ENCODE measurements at places on chromosomes 1 and 21.

DNA sequence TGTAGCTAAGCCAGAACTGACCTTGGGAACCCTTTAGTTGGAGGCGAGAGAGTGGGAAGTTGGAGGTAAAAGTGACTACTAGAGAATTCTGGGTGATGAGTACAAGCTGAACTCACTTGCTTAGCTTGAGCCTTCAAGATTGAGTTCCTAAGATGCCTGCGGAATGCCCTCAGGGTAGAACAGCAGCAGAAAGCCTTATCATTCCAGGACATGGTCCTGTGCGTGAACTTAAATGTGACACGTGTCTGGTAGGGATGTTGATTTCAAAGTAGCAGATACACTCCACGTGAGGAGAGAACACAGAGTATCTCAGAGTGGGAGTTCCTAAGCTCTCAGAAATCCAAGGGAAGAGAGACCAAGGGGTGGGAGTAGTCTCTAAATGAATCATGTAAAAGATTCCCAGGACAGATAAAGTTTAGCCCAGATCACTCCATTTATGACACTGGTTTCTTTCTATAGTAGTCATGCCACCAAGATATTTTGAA is 60.1 kb downstream of the KCNK1 start:
- DNase-seq, result no peak

DNA sequence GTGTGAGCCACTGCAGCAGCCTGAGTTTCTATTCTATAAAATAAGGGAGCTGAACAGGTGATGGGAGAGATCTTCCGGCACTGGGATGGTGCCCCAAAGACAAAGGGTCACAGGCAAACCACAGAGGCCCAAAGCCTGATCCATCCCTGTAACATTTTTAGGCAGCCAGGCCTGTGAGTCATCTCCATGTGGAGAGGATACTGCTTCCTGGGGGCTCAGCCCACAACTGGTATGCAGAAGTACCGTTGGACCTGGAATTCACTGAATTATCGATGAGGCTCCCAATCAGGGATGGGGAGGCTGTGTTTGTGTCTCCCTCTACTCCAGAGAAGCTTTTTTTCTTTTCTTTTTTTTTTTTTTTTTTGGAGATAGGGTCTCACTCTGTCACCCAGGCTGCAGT is 48.8 kb upstream of the WASF2 start:
- DNase-seq, result no peak

- DNase-seq, result no peak
Observed at GRCh38 chr1:156217871-156218270, 5.1 kb downstream of the PMF1 start.

- no peak for DNase-seq
Observed at GRCh38 chr1:100719490-100719889, at the start of gene VCAM1. VCAM1 (plus strand) TSS chr1:100719742; CDS start chr1:100719861, 119 bp downstream.

GRCh38 chr1:15321601-15322000 is 74.6 kb downstream of the FHAD1 start:
- DNase-seq, result no peak

DNA sequence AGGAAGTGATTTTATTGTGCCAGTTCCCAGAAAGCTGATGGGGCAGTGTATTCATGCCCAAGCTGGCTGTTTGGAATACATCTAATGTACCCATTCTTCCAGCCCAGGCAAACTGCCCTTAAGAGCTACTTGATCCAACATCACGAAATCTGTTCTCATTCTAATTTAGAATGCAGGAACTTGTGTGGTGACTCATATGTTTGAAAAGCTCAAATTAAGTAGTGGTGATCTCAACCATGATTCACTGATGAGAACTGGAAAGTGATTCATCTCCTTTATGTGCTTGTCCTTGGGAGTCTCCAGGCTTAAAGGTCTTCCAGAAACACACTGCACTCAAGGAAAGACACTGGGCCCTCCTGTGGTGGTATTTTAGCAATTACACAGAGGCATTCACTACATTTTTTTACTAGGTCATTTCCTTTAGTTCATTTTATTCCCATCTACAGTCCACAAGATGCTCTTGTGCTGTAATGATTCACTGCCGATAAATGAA is 65.4 kb downstream of the RPE65 start:
- DNase-seq, result no peak

- no peak for DNase-seq
Observed at GRCh38 chr1:178220094-178220493, 126.2 kb downstream of the RASAL2 start.

- DNase-seq, result no peak
Observed at GRCh38 chr1:223657978-223658377, 7.5 kb downstream of the CAPN8 start.

DNA sequence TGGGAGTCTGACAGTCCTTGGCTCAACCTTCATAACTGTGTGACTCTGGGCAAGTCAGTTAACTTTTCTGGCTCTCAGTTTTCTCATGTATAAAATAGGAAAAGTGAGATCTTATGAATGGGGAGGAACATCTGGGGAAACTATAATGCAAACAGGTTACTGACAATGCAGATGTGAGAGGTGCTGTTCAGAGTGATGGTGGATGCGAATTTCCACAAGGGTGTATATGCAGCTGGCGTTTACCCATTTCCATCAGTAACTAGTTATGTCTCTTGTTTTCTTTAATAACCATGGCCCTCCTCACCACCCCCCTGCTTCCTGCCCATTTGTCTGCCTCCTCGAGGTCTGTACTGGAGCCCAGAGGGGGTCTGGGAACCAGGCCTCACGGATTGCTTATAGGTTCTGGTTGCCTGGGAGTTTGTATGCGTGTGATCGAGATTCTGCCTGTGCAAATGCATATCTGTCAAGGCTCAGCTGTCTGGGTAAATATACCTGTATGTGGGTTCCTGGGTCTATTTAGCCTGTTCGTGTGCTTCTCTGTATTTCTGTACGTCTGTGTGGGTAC is 44.4 kb downstream of the AHDC1 start:
- no peak for DNase-seq
